Endothelial cell (in vitro differentiated cells): ENCODE measurements at places on chromosomes 11 and 22.

DNA sequence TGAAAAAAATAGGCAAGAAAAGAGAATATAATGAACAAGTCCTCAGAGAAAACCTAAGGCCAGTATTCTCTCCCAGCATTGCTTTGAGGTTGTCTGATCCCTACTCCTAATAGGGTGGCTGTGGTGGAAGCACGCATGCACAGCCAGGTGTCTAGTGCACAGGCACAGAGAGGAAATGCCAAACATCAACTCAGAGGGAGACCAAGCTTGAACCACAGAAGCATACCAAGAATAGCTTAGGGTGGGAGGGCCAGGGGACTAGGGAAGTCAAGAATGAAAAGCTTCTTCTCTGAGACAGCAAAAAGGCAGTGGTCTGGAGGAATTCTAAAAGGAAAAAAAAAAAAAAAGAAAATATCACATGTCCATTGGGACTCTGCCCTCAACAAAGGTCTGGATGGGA is 244.1 kb upstream of the API5 start:
- DNase-seq = no peak

- DNase-seq = no peak
These were observed 75.0 kb upstream of the OR4B1 start for GRCh38 chr11:48141475-48142122.

DNA sequence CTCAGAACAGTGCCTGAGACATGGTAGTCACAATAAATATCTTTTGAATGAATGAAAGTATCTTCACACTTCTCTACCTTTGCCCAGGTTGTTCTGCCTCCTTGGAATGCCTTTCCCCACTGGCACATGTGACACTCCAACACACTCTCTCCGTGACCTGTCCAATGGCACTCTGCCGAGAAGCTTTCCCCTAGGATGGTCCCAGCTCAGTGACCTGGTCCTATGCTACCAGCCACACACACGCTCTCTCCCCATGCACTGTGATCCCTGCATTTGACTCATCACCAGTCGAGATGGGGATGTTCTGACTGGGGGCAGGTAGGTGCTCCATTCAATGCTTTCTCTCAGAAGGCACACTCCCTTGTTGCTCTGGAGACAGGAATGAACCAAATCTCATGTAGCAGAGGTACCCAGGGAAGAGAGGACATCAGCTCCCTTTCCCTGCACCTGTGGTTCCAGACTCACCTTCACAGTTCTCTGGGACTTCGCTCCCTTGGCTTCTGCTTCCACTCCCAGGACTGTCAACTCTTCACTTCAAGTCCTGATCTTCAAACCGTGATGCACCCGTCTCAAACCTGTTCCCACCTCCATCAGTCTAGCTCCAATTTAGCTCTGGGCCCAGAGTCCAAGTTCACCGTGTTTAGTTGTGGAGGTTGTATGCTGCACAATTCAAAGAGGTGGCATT is 30.7 kb upstream of the LMO1 start:
- no peak for DNase-seq

DNA sequence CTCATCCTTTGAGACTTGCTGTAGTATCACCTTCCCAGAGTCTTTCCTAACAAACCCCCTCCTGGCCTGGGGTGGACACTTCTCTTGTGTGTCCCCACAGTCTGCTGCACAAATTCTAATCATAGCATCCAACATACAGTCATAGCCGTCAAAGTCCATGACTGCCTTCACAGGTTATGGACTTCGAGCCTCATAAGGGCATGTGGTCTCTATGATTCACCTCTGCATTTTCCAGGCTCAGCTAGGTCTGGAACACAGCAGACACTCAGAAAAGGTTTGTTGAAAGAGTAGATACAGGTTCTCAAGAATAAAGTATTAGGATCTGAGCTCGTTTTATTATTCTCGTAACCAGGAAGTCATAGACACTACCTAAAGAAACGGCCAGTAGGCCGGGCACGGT is 13.2 kb upstream of the SCUBE2 start:
- no peak for DNase-seq

DNA sequence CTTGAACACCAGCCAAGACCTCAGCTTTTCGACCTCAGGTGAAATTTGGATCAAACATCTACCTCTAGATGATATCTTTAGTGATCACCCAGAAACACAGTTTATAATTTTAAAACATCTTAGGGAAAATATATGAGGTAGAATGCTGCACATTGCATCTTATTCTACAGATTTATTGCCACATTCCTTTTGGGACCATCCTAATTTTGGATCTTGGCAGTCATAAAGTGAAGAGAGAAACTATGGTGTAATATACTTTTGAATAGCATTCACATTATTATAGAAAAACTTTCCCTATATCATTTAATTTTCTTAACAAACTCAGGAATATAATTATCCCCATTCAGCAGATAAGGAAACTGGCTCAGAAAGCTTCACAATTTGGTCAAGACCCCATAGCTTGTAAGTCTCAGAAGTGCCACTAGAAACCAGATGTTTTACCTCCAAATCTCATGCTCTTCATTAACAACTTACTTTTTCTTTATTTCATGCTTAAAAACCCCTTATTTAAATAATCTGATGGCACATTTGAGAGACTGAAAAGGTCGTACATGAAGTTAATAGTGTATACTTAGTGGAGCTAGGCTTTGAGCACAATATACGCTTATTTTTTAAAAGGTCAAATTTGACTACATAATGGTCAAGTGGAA is 199.2 kb upstream of the CTSC start:
- no peak for DNase-seq

DNA sequence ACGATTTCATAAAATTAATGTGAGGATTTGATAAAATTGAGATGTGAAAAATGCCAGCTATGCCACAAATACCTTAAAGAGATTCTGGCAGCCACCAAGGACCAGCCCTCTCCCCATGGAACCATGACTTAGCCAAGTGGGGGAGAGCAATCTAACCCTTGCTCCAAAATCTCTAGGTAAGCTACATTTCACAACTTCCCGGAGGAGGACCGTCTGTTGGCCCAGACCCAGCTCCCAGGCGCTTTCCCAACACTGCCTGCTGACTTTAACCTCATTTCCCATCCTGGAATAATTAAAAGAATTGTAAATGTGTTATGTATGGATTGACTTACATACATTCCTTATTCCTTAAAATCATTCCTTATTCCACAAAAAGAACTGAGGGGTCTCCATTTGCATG is 47.5 kb upstream of the TENM4 start:
- no peak for DNase-seq

GRCh38 chr11:118114266-118114665 is 27.5 kb upstream of the SMIM35 start:
- DNase-seq = no peak

DNA sequence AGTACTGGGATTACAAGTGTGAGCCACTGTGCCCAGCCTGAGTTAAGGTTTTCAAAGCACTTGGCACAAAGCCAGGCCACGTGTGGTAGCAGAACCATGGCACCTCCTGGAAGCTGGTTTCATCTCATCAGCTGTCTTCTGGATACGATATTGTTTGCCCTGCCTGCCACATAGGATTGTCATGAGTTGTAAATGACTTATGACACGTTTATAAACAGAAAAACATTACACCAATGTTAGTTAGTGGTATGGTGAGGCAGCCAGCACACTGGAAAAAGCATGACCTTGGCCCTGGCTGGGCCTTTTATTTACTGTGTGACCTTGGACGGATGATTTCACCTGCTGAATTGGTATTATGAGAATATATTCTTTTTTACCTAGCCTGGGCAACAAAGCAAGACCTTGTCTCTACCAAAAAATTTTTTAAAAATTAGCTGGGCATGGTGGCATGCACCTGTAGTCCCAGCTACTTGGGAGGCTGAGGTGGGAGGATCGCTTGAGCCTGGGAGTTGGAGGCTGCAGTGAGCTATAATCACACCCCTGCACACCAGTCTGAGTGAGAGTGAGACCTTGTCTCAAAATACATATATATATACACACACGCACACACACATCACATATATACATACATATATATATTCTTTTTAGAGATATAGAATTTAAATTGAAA is 24.0 kb upstream of the MYH9 start:
- DNase-seq = no peak

DNA sequence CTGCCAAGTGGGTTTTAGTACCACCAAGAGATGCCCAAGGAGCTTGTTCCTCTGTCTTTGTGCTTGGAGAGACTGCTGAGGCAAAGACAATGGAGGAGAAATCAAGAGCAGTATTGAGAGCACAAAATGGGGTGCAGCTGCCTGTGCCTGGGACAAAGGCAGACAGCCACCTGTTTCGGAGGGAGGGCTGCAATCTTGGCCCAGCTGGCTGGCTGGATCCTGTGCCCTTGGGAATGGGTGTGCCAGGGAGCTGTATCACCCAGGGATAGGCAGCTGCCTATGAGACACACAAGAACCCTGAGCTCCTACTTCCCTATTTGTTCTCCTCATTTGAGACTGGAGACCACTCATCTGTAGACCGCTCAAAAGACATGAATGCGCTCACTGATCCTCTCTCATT is 23.3 kb upstream of the CHRM4 start:
- DNase-seq = no peak
